Aorta (tissue), 5 donors: ENCODE measurements at places on chromosomes 4 and X. TPM values are rescaled to one million over a fixed set of nuclear protein-coding genes. Genes with fewer than 3 reads are reported as not detected.

The GASK1B gene
- polyA plus RNA-seq, result 62.5 TPM

The ARHGEF38 gene
- 0.75 TPM for polyA plus RNA-seq

The CCSER1 gene
- 2.0 TPM for polyA plus RNA-seq

The JADE3 gene
- polyA plus RNA-seq, result 2.3 TPM

The SMARCA1 gene
- 18.9 TPM for polyA plus RNA-seq

The STPG2 gene
- polyA plus RNA-seq, result 0.10 TPM

The PDGFRA gene
- 14.5 TPM for polyA plus RNA-seq

The TRIM75 gene
- not detected for polyA plus RNA-seq

The MAOA gene
- polyA plus RNA-seq, result 96.8 TPM

The PDE6B gene
- polyA plus RNA-seq, result 1.1 TPM

The ETDA gene
- not detected for polyA plus RNA-seq

The NDNF gene
- 0.08 TPM for polyA plus RNA-seq

The SYN1 gene
- polyA plus RNA-seq, result 0.90 TPM

The CXCL5 gene
- polyA plus RNA-seq, result 0.05 TPM

The CLTRN gene
- polyA plus RNA-seq, result not detected

The GBA3 gene
- 59.6 TPM for polyA plus RNA-seq

The HSFX2 gene
- polyA plus RNA-seq, result 0.59 TPM

The RHOH gene
- polyA plus RNA-seq, result 0.74 TPM

The HOPX gene
- 20.4 TPM for polyA plus RNA-seq

The UGT2B10 gene
- polyA plus RNA-seq, result not detected

The COL4A5 gene
- 38.0 TPM for polyA plus RNA-seq

The CT47B1 gene
- not detected for polyA plus RNA-seq

The MSANTD1 gene
- 0.33 TPM for polyA plus RNA-seq

The CFP gene
- polyA plus RNA-seq, result 3.1 TPM

The VEGFC gene
- polyA plus RNA-seq, result not detected

The HAND2 gene
- 36.7 TPM for polyA plus RNA-seq

The INTU gene
- 10.9 TPM for polyA plus RNA-seq
